ENCODE measurements at places on chromosomes 2 and 18. TPM values are rescaled to one million over a fixed set of nuclear protein-coding genes. Genes with fewer than 3 reads are reported as not detected.

CTIF gene
- 3.5 TPM for total RNA-seq

DNA sequence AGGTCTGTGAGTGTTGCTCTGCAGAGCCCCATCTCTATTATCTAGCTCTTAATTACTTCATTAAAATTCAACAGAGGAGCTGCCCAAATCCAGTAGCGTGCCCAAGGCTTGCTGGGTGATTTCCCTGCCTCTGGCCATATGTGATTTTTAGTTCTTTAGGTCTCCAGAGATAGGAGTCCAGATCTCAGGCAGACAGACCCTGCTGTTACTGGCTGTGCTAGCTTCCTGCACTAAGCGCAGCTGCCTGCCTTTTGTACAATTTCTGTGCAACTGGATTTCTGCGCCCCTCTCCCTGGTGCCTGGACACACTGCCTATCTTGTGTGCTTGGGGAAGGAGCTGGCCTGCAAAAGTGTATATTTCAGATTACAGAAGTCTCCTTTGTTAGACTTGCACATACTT is 136.5 kb downstream of the TDRD15 start:
- no peaks in the 10 kb centered on the region for H3K27me3 ChIP-seq
- H3K4me1 ChIP-seq: no peaks in the 10 kb centered on the region
- no peak overlapping the region for H3K4me3 ChIP-seq
- no peak overlapping the region for H3K27ac ChIP-seq

GRCh38 chr2:18836436-18836835 is 247.1 kb upstream of the NT5C1B start:
- no peaks in the 10 kb centered on the region for H3K4me1 ChIP-seq
- H3K36me3 ChIP-seq: no peaks in the 10 kb centered on the region
- no peak overlapping the region for H3K4me3 ChIP-seq
- no peaks in the 10 kb centered on the region for H3K27me3 ChIP-seq

DNA sequence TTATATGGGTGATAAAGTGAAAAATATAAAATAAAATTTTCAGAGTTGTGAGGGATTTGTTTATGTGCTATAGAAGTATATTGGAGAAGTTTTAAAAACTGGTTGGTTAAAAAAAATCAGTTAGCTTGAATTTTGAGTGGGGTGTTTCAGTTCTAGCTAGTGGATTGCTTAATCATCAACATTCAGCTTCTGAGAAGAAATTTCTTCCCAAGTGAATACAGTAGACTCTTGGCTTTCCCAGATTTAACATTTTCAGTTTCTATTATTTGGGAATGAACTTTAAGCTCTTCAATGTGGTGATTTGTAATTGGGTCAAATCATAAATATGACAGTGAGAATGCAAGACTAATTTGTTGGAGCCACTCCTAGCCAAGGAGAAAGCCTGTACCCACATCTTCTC is 120.8 kb downstream of the PLCL1 start:
- H3K27me3 ChIP-seq: no peaks in the 10 kb centered on the region
- DNase-seq: no peak
- H3K4me3 ChIP-seq: no peak overlapping the region

GCG gene
- total RNA-seq: not detected

CD226 gene
- total RNA-seq: 57.2 TPM

DNA sequence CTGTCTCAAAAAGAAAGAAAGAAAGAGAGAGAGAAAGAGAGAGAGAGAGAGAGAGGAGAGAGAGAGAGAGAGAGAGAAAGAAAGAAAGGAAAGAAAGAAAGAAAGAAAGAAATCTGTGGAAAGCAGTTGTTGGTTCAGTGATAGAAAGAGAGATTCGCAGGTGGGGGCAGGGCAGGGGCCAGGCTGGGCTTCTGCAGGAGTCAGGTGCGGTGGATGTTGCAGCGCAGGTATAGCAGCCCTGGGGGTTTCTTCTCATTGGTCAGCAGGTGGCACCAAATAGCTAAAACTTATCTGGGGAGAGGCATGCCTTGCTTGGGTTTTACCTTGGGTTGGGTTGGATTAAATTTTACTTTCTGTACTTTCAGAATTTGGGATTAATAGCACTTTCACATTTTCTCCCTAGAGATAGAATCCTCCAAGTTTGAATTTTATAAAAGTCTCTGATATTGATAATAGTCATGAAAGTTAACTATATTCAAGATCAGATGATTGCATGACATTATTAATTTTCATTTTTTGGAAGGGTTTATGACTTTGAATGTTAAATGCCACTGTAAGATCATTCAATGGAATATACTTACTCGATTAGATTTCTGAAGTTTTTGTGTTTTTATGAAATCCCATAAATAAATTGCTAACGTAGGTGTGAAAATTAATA is 66.6 kb downstream of the SPTBN1 start:
- no peaks in the 10 kb centered on the region for H3K36me3 ChIP-seq
- H3K27ac ChIP-seq: no peak overlapping the region
- DNase-seq: peak; percentile 51
- peaks cover 19% of the 10 kb centered on the region for H3K4me1 ChIP-seq
- H3K27me3 ChIP-seq: no peaks in the 10 kb centered on the region
- H3K4me3 ChIP-seq: no peak overlapping the region

DNA sequence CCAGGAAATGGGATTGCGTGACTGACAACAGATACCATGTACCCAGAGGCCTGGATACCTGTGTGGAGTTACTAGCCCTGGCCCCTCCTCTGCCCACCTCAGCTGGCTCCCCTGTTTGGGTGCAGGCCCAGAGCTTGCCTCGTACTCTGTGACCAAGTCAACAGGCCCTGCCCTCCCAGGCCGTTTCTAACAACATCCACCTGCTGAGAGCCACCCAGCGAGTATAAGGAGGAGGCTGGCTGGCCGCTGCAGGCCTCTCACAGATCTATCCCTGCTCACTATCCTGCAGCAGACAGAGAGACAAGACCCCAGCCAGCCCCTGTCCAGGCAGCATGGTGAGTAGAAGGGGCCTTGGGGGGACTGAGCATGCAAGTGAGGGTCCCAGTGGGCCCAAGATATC is 12.5 kb upstream of the TUBA4A start:
- no peaks in the 10 kb centered on the region for H3K36me3 ChIP-seq
- H3K4me1 ChIP-seq: peaks cover under 1% of the 10 kb centered on the region
- H3K27me3 ChIP-seq: no peaks in the 10 kb centered on the region
- no peak overlapping the region for H3K4me3 ChIP-seq
- H3K27ac ChIP-seq: no peak overlapping the region

- no peak overlapping the region for H3K27ac ChIP-seq
- peaks cover 69% of the 10 kb centered on the region for H3K36me3 ChIP-seq
- H3K4me1 ChIP-seq: peaks cover 14% of the 10 kb centered on the region
- no peaks in the 10 kb centered on the region for H3K27me3 ChIP-seq
- H3K4me3 ChIP-seq: no peak overlapping the region
Measured at GRCh38 chr2:96342085-96342484, 6.5 kb downstream of the NCAPH start.

Data from activated naive CD8-positive, alpha-beta T cell treated with anti-CD3 and anti-CD28 coated beads for 36 hours (primary cell).